ENCODE measurements at places on chromosomes 16 and 17.

- DNase-seq, result peak; percentile 91
Measured at GRCh38 chr16:56632156-56632847, at the start of gene MT1M. Gene MT1M, plus strand, starts transcription at chr16:56632659. Its CDS starts 73 bp downstream, at chr16:56632732.

GRCh38 chr17:69608808-69609472 lies 194.4 kb downstream of the MAP2K6 start:
- peak; percentile 63 for DNase-seq

GRCh38 chr17:78019367-78019975 lies 61.0 kb downstream of the TNRC6C start:
- no peak for DNase-seq

DNA sequence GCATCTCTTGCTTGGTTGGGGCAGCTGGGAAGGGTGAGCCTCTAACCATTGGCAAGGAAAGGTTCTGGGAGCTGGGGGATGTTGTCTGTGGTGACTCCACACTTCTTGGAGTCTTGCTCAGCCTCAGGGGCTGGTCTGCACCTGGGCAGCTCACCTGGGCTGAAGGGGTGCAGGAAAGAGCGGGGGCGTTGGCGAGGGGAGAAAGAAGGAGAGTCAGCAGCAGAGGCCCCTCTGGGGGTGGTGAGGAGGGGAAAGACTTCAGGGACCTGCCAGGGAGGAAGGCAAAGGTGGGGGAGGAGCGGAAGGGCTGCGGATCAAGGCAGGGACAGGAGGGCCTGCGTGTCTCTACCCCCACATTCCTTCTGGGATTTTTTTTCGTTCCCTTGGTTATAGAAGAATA lies 47.7 kb downstream of the CCDC42 start:
- no peak for DNase-seq

GRCh38 chr17:15247891-15248529 lies 17.1 kb downstream of the PMP22 start:
- no peak for DNase-seq

- no peak for DNase-seq
Measured at GRCh38 chr16:57348327-57348726, 10.3 kb upstream of the CCL22 start.
